Esophagus squamous epithelium (tissue), 5 donors: ENCODE measurements at places on chromosomes 7 and 10.

- no peak for DNase-seq
Observed at GRCh38 chr7:85261336-85261735, 74.5 kb upstream of the SEMA3D start.

- DNase-seq, result no peak
Observed at GRCh38 chr10:75035975-75036708, 75.3 kb upstream of the SAMD8 start.

- DNase-seq, result no peak
Observed at GRCh38 chr10:33887188-33887587, 552.7 kb upstream of the NRP1 start.

- DNase-seq, result no peak
Observed at GRCh38 chr7:19106241-19107080, 11.0 kb downstream of the TWIST1 start.

- DNase-seq, result no peak
Observed at GRCh38 chr10:16792675-16793074, 24.5 kb downstream of the RSU1 start.

DNA sequence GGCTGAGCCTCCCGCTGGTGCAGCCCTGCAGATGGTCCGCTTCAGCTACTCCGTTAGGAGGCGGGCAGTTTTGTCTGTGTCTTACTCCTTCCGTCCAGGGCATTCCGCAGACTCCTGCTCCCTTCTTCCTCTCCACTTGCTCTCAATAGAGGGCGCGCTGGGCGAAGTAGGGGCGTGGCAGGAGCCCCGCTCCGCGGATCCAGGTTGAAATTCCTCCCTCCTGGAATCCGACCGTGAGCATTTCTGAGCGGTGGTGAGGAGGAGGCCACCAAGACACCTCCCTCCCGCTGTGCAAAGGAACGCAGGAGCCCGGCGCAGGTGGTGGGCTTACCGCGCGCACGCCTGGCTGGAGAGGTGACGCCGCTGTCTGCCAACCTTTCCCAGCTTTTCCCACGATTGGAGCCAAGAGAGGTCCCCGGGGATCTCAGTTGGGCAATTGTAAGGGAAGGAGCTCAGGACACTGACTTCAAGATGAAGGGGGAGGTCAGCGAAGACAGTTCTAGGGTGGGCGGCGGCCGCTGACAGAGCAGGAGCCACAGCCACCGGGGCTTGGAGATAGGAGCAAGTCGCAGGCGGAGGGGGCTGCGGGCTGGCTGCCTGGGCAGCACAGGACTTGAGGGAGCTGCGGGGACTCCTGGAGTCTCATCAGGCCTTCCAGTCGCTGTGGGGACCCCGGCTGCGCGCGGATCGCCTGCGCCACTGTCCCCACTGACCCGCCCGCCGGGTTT is 1011.3 kb downstream of the XPNPEP1 start:
- DNase-seq, result no peak

- no peak for DNase-seq
Observed at GRCh38 chr10:74156919-74157289, 5.9 kb downstream of the ADK start.

DNA sequence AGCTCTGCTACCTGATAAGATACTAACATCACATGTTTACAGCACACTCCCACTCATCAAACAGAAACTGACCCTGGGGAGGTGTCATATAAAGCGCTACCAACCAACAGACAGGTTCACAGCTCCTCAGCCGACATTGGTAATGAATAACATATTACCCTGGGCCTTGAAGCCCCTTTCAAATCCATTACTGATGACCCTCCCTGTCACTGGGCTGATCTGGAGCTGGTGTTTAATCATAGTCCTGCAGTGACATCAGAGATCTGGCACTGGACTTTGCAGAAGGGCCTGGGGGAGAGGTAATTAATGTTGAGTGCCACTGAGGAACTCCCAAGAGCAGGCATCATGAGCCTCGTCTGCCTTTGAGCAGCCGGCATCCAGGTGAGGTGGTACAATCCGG is 306.5 kb upstream of the NFE2L3 start:
- no peak for DNase-seq

- no peak for DNase-seq
Observed at GRCh38 chr10:19944911-19945663, 128.9 kb downstream of the PLXDC2 start.

DNA sequence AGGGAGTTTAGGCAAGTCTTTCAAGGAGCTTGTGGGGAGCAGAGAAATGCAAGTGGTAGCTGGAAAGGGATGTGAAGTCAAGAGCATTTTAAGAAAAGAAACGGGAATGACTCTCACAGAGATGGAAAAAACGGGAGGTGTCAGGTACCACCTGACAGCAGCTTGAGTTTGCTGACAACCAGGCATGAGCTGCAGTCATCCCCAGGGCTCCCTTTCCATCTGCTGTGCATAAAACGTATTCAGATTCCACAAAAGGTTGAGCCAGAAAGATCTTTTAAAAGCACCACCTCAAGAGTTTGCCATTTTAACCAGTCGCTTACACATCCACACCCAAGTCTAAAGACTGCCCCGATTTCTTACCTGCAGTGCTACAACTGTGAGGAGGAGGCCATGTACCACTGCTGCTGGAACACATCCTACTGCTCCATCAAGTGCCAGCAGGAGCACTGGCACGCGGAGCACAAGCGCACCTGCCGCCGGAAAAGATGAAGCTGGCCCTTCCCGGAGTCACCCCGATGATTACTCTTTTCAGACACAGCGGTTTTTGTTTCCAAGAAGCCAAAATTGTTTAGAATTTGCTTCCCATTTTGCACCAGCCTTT is 116.8 kb downstream of the ZMYND11 start:
- no peak for DNase-seq

- DNase-seq, result no peak
Observed at GRCh38 chr7:157684157-157684908, 347.5 kb downstream of the DNAJB6 start.

- no peak for DNase-seq
Observed at GRCh38 chr7:102404005-102404861, 8.1 kb downstream of the PRKRIP1 start.

- no peak for DNase-seq
Observed at GRCh38 chr7:78702770-78703169, 750.7 kb downstream of the MAGI2 start.

GRCh38 chr7:82472966-82473365 is 29.4 kb upstream of the CACNA2D1 start:
- DNase-seq, result no peak

- DNase-seq, result no peak
Observed at GRCh38 chr7:132398253-132398925, 177.9 kb downstream of the PLXNA4 start.

GRCh38 chr10:98340261-98340939 is 72.4 kb upstream of the LOXL4 start:
- no peak for DNase-seq

DNA sequence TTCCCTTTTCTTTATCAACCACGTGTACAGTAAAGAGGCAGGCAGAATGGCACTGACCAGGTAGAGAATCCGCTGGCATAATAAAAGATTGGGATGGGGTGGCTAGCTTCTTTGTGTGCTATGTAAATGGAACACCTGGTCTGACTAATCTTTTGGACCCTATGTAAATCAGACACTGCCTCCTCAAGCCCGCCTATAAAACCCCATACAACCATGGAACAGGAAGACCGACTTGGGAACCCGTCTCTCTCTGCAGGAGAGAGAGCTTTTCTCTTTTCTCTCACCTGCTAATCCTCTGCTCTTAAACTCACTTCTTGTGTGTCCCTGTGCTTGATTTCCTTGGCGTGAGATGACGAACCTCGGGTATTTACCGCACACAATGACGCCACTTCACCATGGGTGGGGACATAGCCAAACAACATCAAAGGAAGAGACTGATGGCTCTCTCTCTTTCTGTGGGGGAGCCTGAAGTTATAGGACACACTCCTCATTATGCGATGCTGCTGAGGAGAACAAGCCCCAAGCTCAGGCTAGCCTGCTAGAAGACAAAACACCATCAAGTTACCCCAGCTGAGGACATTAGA is 94.2 kb downstream of the ARL5B start:
- no peak for DNase-seq

- no peak for DNase-seq
Observed at GRCh38 chr10:78556705-78557432, 511.9 kb upstream of the ZMIZ1 start.

DNA sequence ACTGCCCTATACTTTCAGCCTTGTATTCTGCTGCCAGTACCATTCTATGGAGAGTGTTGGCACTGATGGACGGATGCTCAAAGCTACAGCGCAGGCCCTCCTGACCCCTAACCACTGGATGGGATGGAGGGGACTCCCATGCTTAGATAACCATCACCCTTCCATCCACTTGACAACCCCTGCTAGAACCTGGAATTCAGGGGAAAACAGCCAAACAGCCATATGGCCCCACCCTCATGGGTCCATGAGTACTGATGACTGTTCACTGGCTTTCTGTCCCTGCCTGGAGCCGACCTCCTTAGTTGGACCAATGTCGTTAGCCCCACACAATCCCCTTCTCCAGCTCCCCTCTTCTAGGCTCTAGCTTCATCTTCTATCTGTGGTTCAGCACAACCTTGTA is 16.2 kb downstream of the DUSP5 start:
- no peak for DNase-seq

GRCh38 chr10:100184840-100185239 is 989 bp downstream of the ERLIN1 start:
- no peak for DNase-seq

GRCh38 chr7:129227646-129228578 is 3.1 kb downstream of the AHCYL2 start:
- no peak for DNase-seq

DNA sequence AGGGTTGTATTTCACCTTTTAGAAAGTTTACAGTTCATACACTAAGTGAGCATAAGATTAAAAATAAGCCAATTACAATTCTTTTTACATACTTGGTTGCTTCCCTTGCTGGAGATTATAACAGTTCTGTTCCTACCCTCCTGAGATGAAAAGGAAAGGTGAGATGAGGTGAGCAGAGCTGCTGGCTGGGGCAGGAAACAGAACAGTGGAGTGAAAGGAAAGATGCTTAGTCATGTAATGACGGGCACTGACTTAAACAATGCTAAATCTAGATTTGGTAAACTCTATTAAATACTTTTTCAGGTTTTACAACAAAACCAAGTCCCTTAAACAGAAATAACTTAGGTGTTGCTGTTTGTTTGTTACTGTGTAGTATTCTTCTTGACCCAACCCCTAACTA is 19.9 kb upstream of the ZEB1 start:
- DNase-seq, result no peak

DNA sequence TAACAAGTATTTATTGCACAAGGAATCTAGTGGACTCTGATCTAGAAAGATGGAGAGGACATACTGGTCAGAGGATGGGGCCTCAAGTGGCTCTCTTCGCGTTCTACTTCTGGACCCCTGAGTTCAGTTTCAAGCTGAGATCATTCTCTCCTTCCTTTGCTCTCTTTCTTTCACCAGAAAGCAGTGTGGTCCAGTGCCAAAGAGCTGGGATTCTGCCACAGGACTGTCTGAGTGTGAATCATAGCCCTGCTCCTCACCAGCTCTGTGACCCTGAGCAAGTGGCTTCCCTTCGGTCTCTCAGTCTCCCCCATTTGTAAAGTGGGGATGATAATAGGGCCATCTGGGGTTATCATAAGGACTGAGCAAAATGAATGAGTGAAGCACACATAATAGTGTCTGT is 715.2 kb downstream of the SUGCT start:
- DNase-seq, result no peak

GRCh38 chr10:104123397-104123796 is 1.4 kb downstream of the SFR1 start:
- DNase-seq, result no peak

GRCh38 chr10:71970331-71970730 is 6.1 kb downstream of the CHST3 start:
- no peak for DNase-seq

DNA sequence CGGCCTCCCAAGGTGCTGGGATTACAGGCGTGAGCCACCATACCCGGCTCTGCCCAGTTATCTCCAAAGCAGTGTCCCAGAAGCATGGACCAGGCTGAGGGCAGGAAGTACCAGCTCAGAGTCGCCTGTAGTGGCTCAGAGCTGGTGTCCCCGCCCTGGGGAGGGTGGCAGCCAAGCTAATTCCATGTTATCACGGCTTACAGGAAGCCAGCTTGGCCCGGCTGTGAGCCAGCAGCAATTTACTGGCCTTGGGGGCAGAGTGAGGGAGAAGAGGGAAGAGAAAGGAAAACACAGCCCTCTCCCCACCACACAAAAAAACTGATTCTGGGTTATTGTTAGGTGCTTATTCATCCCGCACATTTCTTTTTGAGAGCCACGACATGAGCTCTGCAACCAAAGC is 88.1 kb downstream of the HIP1 start:
- DNase-seq, result no peak
